ENCODE measurements at places on chromosomes 3 and 15.

DNA sequence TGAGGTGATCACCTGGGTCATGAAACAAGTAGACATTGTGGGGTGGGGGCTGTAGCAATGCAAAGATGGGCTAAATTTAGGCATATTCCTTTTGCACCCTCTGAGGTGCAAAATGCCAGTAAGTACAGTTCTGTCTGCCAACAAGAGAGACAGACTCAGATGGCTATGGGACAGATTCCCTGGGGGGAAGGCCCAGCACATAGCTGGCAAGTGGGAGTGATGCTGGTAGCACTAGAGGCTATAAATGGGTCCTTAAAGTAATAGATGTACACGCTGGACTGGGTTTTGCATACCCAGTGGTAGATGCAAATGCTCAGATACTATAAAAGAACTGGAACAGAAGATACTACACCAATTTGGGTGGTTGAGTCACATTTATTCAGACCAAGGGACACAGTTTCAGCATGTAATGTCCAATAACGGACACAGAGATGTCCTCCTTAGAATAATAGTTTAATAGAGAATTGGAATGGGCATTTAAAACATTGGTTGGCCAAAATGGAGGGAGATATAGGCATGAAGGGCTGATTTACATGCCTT lies 67.4 kb upstream of the RNU6-1 start:
- DNase-seq = no peak

DNA sequence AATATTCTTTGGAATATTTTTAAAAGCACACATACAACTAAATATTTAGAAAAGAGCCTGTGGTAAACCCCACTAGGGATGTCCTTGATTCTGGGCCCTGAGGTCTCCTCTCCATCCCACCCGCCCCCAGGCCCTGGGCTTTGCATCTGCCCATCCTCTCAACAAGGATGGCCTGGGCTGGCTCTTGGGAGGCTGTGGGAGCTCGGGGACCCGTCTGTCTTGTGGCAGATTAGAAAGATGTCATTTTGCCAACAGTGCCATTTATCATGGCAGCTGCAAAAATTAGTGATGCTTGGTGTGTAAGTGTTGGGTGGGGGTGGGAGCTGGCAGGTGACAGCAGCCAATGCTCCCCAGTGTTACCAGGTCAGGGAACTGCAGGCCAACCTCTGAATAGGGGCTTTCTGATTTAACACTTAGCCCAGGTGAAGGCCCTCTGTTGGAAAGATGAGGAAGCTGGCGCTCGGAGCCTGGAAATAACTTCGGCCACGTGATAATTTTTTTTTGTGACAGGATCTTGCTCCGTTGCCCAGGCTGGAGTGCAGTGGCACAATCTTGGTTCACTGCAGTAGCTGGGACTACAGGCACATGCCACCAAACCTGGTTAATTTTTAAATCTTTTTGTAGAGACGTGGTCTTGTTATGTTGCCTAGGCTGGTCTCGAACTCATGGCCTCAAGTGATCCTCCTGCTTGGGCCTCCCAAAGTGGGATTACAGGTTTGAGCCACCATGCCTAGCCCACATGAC lies 16.9 kb upstream of the CSPG4 start:
- no peak for DNase-seq

GRCh38 chr3:28649266-28649665 lies 300.6 kb upstream of the AZI2 start:
- no peak for DNase-seq

GRCh38 chr3:17935222-17935621 lies 192.8 kb upstream of the TBC1D5 start:
- no peak for DNase-seq

DNA sequence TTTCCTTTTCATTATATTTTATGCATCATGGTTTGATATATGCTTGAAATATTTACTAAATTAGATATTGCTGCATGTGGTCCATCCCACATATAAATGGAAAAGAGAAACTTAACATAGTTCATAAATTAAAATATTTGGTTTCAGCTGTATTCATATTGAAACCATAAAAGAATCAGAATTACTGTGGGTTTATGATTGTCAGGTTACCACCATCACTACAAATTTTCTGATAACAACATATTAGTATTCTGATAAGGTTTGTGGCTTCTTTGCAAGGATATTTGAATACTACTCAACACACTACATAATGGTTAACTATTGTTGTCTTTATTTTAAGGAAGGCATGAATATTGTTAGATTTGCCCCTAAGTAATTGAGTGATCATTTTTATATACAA lies 235.5 kb downstream of the UBE2E2 start:
- DNase-seq = no peak

- DNase-seq = no peak
Observed at GRCh38 chr3:172153335-172153861, 114.0 kb downstream of the FNDC3B start.

DNA sequence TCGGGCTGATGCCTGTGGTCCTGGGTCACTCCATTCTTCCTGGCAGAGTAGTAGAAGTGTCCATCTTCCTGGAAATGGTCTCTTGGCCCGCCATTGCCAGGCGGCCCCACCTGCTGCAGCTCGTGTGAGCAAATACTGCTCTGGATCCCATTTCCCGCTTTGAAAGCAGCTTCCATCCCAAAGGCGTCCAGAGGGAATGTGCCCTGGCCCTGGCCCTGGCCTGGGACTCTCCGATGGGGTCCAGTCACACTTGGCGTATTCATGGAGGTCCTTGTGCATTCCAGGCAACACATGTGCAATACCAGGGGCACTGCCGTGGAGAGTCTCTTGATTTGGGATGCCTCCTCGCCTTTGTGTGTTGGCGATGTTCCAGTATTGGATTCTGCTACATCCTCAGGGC lies 111.1 kb downstream of the SNRPN start:
- no peak for DNase-seq

DNA sequence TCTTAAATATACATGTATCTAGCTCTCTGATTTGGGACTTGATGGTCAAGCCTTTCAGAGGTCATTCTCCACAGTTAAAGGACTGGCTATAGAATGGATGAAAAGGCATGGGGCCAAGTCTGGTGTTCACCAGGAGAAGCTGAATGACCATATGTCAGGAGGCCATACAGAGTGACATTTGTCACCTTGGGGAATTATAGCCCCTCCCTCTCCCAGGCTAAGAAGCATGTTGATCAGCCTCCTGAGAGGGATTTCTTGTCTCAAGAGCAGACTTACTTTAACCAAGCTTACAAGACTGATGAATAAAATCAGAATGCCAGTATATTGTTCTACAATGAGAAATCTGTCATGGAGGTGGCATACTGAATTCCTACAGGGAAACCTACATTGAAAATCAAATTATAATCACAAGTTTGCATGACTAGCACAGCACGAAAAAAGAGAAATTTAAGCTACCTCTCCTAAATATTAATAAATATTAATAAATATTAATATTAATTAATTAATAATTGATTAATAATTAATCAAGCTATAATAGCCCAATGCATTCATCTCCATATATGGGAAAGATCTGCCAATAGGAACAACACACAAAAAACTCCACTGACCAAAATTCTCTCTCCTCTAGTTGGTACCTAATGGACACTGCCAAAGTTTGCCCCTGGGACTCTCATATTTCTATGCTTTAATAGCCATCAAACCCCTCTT lies 47.3 kb downstream of the ATP8B4 start:
- no peak for DNase-seq

- no peak for DNase-seq
Observed at GRCh38 chr3:22372292-22373062, 621.5 kb upstream of the ZNF385D start.

- DNase-seq = no peak
Observed at GRCh38 chr3:42535981-42536784, 33.7 kb downstream of the VIPR1 start.

- DNase-seq = no peak
Observed at GRCh38 chr3:12193485-12194165, 34.9 kb upstream of the TIMP4 start.

DNA sequence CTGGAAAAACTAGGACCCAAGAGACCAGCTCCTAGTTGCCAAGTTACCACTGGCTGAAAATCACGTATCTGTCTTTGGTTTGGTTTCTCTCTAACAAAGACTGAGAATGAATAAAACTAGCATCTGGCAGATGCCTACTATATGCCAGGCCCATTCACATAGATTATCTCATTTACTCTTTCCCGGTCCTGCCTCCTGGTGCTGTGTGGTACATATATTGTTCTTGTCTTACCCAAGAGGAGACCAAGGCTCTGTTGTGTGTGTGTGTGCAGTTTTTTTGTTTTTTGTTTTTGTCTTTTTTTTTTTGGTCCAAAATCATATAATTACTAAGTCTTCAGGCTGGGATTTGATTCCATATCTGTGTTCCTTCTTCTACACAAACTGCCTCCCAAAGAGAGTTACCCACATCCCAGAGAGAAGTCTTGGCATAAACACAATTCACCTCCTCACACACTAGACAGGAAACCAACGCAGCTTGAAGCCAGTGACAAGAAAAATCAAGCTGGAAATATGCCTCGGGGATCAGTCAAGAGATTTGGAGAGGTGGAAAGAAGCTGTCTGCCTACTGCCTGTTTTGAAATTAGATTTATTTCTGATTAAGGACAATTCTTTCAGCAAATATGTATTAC lies 891 bp downstream of the AHSG start:
- DNase-seq = no peak

DNA sequence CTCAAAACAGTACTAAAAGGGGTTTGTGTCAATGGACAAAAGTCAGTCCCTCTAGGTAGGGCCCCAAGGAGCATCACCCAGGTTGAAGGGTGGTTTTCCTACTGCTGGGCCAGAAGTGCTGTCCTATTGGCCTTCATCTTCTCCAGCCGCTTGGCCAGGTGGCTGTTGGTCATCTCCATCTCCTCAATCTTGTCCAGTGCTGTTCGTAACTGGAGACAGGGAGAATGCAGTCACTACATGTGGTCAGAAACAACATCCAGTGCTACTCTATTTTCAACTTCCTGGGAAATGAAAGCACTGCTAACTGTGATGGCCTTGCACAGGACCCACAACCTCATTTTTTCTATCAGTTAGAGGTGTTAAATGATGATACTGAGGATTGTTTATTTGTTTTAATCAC lies 60.4 kb downstream of the MLH1 start:
- no peak for DNase-seq

DNA sequence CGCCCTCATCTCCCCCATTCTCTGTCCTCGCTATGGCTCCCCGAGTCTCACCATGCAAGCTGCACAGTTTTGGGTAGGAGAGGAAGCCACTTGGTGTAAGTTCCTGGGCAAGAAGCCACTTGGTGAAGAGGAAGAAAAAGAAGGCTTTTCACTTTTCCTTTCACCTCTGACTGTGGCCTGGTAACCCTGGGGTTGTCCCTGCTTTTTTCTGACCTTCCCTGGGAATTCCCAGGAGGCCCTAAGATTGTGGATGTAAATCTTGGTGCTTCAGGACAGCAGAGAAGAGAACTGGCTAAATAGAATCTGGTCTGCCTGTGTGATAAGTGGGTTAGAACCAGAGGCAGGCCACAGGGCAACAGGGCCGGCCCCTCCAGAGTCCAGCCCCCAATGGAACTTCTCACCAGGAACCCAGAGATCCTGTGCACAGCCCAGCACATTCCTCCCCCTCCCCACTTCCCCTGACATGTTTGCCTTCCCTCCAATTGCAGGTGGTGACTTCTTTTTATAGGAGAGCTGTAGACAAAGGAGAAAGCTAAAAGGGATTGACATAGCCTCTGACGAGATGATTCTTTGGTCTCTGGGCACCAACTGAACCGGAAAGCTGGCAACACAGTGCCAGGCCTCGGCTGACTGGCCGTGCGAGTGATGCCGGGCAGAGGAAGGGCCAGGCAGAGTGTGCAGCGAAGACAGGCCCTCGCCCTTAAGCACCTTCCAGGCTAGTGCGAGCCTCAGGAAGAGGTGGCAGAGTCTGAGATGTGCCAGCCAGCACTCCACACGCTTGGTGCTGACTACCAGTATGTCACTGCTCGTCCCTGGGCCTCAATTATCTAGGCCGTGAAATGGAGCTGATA lies 19.4 kb upstream of the SKOR1 start:
- DNase-seq = no peak
